ENCODE measurements at places on chromosomes 2 and 18. TPM values are rescaled to one million over a fixed set of nuclear protein-coding genes. Genes with fewer than 3 reads are reported as not detected.

Gene KCNK3
- total RNA-seq = 7.7 TPM

Gene AP1S3
- 16.2 TPM for total RNA-seq

Gene FABP1
- not detected for total RNA-seq

Gene RGPD8
- 28.1 TPM for total RNA-seq

Gene APCDD1
- 119 TPM for total RNA-seq

Gene TNFRSF11A
- 2.1 TPM for total RNA-seq

Gene DPP4
- total RNA-seq = 11.7 TPM

Gene CAPN13
- total RNA-seq = not detected

Gene TSPYL6
- not detected for total RNA-seq

Gene TTR
- not detected for total RNA-seq

Gene CIB4
- not detected for total RNA-seq

Gene RHBDD1
- 17.1 TPM for total RNA-seq

Gene DLX2
- total RNA-seq = not detected

- DNase-seq = no peak
Observed at GRCh38 chr2:195057001-195057400, 600.0 kb upstream of the SLC39A10 start.

GRCh38 chr2:44843641-44844310 is 97.7 kb upstream of the SIX3 start:
- no peak for DNase-seq

DNA sequence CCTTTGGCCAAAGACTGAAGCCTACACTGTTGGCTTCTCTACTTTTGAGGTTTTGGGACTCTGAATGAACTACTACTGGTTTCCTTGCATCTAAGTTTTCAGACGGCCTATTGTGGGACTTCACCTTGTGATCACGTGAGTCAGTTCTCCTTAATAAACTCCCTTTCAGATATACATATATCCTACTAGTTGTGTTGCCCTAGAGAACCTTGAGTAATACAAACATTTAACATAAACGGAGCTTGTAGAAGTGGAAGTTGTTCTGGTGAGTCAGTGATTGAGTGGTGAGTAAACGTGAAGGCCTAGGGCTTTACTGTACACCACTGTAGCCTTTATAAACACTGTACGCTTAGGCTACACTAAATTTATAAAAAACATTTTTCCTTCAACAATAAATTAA is 107.2 kb upstream of the CDH2 start:
- no peak for DNase-seq

- no peak for DNase-seq
Observed at GRCh38 chr2:218564056-218564455, 4.1 kb downstream of the USP37 start.

GRCh38 chr2:176234156-176234555 is 35.1 kb upstream of the MTX2 start:
- DNase-seq = no peak

DNA sequence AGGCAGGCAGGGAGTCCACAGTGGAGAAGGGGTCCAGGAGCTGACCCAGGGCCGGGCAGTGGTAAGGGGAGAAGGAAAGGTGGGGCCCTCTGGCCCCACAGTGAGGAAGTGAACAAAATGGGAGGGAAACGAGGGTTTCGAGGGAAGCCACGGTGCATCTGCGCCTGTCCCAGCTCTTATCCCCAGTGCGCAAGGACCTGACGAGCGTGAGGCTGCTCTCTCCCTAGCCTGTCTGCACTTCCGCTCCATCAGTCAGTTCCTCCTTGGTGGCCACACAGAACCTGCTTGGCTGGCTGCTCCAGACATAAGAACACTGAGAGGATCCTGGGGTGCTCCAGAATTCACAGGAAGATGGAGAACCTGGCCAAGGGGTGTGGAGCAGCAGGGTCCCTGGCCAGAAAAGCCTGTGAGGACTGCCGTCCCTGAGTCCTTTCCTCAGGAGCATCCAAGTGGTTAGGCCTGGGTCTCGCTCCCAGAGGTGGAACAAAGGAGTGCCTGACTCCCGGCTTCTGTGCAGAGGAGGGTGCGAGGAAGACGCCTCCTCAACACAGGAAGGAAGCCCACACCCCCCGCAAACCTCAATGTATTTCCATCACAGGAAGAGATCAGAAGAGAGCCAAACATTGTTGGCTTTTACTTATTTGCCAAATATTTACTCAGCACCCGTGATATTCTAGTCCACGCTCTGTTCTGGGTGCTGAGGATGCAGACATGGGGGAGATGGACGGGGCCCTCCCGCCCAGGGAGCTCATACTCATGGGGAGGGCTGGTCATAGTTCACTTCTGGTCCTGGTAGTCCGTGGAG is 43.7 kb upstream of the SEMA4C start:
- DNase-seq = no peak

GRCh38 chr18:79095216-79095615 is 26.0 kb downstream of the ATP9B start:
- DNase-seq = no peak

- no peak for DNase-seq
Observed at GRCh38 chr2:175576270-175576669, 394.8 kb upstream of the ATP5MC3 start.

- no peak for DNase-seq
Observed at GRCh38 chr2:9122367-9122766, 84.2 kb upstream of the ASAP2 start.

GRCh38 chr2:131127076-131127475 is 21.9 kb downstream of the PLEKHB2 start:
- no peak for DNase-seq

DNA sequence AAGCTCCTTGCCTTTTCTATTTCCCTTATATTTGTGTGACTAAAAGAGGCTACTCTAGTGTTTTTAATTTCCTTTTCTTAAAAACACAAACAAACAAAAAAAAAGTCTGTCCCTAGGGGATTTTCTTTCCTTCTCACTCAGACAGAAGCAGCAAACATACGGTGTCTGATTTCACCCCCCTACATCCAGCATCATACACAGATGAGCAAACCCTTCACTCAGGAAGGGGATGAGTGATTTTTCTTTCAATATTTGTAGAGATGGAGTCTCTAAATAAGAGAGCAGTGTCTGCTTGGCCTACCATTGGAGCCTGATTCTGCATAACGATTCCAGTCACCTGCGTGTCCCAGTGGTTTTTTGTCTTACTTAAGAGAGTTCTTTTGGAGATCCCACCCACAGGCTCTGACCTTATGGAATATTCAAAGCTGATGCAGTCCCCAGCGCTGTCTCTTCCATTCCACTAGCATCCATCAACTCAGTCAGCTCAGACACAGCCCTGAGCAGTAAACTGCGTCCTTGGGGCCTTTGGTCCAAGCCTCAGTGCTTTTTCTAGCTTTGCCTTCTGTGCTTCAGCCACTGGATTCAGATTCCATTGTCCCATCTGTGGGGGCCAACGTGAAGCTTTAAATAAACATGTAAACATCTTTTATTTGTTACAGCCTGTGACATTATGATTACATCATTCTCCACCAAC is 52.6 kb upstream of the TPO start:
- DNase-seq = no peak

- no peak for DNase-seq
Observed at GRCh38 chr2:226208726-226209125, 590.9 kb downstream of the IRS1 start.

GRCh38 chr2:160635488-160635887 is 141.9 kb upstream of the RBMS1 start:
- DNase-seq = no peak

GRCh38 chr2:24365051-24365450 is 4.7 kb upstream of the ITSN2 start:
- peak; percentile 42 for DNase-seq

DNA sequence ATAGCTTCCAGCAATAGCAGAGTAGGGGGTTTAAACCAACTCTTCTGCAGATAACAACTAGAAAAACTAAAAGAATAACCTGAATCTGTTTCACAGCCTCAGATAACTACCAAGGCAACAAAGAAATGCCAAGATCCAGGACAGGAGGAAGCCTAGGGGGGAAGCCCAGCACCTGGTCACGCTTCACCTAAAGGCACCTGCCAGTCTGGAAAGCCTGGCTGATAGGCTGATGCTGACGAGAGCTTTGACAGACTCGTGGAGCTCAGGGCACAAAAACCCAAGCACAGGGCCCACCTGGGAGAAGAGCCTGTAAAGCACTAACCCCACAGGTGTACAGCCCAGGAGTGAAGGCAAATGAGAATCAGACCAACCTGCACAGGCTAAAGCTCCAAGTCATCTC is 22.6 kb downstream of the EIPR1 start:
- DNase-seq = no peak

DNA sequence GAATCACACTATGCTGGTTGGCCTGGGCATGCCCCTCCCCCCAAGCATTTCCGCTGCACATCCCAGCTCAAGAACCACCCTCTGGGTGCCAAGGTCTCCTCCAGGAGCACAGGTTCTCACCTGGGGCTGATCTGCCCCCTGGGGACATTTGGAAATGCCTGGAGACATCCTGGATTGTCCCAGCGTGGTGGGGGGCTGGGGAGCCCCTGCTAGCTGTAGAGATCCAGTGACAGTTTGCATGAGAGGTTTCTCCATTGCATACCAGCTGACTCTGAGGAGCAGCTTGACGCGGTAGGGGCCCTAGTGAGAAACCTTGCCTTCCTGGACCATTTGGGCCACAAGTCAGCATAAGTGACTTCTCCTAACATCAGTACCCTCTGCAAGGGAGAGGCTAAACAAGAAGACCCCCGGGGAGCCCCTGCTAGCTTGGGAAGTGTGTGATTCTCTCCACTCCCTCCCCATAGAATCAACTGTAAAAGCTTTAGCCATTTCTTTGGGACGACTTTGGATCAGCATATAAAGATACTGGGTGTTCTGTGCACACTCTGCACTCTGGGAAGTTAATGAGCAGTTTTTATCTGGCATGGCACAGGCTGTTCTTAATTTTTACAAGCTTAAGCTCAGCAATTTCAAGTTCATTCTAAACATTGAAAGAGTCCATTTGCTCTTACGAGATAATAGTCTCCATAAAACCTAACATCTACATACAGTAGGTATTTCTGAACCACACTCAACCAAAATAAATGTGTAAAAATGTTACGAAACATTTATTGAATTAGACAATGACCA is 94.1 kb downstream of the GBX2 start:
- DNase-seq = no peak

DNA sequence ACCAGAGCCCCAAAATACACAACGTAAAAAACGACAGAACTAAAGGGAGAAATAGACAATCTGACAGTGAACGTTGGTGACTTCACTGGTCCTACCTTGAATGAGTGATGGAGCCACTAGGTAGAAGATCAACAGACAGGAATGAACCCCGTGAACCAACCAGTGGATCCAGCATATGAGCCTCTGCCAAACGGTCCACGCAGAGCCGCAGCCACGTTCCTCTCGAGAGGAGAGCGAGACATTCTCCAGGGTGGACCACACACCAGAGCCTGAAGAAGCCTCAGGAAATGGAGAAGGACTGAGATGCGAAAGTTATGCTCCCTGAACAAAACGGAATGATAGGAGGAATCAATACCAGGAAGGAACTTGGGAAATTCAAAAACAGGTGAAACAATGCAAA is 178.4 kb downstream of the RTP5 start:
- no peak for DNase-seq

DNA sequence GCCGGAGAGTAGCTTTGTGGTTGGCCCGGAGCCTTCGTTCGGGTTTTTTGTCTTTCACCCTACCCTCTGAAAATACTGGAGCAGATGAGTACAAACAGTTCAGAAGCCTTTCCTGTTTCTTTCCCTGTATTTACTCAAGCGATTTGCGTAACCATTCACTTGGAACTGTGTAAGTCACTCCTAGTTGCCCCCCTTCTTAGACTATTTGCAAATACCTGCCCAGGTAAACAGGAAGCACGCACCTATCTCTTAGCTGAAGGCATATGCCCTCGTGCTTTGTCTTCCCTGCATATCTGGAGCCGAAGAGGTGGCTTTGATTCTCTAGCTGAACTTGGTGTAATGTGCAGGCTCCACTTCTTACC is 1.4 kb downstream of the KCNS3 start:
- DNase-seq = no peak

DNA sequence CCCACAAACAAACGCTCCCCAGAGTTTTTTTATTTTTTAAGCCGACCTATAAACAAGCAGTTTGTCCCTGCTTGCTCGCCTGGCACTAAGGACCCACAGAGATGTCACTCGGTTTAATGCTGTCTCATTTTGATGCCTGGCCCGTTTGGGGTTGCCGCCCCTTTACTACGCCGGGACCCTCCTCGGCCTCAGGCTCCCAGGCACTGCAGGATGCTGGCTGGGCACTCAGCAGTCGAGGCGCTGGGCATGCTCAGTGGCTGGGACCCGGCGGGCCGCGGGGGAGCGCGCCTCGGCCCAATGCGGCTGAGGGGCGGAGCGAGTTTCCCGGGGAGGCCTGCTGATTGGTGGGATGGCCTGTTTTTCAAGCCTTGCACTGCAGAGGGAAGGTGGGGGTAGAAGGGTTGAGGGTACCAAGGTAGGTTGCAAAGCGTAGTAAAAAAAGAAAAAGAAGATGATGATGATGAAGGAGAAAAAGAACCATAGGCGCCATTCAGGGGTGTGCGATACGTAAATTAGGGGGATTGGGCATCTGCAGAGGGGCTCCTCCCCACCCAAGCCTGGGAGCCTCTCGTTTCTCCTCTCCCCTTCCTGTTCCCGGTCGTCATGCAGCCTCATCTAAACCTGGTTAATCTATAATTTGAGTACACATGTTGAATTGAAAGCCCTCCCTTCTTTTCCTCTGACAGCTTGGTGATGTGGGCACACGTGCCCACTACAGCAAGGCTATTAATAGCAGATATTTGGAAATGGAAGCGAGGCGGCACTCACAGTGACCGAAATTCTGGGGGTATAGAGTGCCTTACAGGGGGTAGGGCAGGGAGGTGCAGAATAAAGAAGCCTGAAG is 1.5 kb upstream of the IRS1 start:
- no peak for DNase-seq

- no peak for DNase-seq
Observed at GRCh38 chr2:130824492-130825061, 12.1 kb upstream of the ARHGEF4 start.

- DNase-seq = no peak
Observed at GRCh38 chr2:37552339-37552738, 119.1 kb downstream of the CDC42EP3 start.

DNA sequence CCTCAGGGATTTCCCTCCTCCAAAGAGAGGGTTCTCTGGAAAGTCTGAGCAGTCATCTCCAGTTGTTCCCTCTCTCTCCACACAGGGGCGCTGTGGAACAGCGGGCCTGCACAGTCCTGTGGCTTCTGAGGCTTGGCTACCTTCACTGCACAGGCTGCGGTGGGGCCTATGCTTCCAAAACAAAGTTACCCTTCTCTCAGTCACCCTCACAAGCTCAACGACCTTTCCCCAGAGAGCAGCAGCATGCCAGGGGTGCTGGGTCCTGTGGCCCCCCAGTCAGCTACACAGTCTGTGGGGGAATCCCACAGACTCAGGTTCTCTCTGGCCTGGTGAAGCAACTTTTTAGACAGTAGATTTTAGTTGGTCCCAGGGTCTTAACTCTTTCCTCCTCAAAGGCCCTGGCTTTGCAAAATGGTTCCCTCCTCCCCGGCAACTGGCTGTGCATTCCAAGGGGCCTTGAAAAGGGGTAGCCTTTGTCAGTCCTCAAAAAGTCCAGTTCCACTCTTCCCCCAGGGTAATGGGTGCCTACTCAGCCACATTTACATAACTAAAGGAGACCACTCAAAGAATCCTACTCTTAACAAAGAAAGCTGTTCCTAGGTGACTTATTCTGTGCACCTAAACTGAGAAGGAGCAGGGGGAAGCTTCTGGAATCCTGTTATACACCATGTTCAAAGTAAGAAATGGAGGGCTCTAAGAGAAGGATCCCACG is 14.9 kb downstream of the B3GNT7 start:
- DNase-seq = no peak

GRCh38 chr2:56288838-56289580 is 105.2 kb downstream of the CCDC85A start:
- DNase-seq = no peak

Data from omental fat pad (tissue), 4 donors.